ENCODE measurements at places on chromosomes 5 and 9.

- no peak for DNase-seq
These were observed 120.8 kb downstream of the DMRT2 start for GRCh38 chr9:1170918-1171317.

- DNase-seq: no peak
These were observed 68.5 kb downstream of the ALDH7A1 start for GRCh38 chr5:126526493-126526892.

- DNase-seq: no peak
These were observed 4.1 kb downstream of the GLRX start for GRCh38 chr5:95818181-95819147.

- no peak for DNase-seq
These were observed 220.2 kb downstream of the FANCC start for GRCh38 chr9:95097279-95097678.

DNA sequence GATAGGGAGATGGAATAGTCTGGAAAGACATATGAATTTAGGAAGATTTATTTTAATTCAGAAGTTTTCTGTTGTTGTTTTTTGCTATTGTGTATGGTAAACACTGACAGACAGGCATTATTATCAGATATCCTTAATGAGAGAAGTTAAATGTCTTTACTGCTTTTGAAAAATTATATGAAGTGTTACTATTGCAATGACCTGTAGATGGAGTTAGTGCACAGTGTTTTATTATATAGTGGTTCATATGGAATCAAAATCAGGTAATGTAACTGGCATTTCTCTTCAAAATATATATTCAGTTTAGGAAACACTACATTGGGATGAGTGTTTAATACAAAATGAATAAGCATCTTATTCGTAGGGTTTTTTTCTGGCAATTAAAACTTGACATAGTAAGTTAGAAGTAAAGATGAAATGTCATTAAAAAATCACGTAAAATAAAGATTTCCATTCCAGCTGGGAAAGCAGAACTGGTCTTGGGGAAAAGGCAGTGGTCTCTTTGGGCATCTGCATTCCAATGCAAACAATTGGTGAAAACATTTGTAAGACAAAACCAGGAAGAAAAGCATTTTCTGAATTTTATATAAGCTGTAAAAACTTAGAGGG lies 3.9 kb downstream of the GABRA1 start:
- no peak for DNase-seq

DNA sequence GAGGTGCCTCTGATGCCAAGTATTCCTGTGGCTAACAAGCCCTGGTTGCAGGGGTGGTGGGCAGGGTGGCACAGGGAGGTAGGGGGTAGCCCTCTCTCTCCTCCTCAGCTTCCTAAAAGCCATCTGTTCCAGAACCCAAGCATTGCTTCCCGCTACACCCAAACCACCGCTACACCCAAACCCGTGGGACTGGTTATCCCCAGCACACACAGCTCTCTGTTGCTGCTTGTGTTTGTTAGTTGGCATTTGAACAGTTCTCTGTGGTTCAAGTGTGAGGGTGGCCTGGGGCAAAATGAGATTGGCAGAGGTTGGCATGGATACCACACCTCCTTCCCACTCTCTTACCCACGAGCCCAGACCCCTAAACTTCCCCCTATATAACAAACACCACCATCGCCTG lies 40.4 kb downstream of the SPARC start:
- no peak for DNase-seq

DNA sequence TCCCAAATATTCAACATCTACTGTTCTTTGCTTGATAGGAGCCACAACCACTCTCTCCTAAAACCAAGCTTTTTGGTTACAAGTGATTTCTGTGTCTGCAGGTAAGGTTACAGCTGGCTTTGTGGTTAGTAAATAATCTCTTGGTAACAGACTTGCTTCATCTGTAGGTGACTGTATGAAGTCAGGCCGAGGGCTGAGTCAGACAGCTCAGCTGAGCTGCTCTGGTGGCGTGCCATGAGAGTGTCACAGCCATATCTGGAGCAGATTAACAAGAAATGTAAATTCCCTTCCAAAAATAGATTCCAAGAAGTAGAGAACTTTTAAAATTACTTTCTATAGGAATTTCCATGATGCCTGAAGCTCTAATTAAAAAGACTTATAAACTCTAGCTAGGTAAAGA lies 23.7 kb upstream of the TAS2R1 start:
- no peak for DNase-seq

- no peak for DNase-seq
These were observed 11.3 kb upstream of the SLC34A1 start for GRCh38 chr5:177372910-177373309.

DNA sequence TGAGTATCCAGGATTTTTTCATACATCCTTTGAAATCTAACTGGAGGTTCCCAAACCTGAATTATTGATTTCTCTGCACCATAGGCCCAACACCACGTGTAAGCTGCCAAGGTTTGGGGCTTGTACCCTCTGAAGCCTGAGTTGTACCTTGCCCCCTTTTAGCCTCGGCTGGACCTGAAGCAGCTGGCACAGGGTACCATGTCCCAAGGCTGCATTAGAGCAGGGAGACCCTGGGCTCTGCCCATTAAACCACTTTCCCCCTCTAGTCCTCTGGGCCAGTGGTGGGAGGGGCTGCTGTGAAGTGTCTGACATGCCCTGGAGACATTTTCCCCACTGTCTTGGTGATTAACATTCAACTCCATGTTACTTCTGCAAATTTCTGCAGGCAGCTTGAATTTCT lies 532.9 kb upstream of the NUDT12 start:
- DNase-seq: no peak

DNA sequence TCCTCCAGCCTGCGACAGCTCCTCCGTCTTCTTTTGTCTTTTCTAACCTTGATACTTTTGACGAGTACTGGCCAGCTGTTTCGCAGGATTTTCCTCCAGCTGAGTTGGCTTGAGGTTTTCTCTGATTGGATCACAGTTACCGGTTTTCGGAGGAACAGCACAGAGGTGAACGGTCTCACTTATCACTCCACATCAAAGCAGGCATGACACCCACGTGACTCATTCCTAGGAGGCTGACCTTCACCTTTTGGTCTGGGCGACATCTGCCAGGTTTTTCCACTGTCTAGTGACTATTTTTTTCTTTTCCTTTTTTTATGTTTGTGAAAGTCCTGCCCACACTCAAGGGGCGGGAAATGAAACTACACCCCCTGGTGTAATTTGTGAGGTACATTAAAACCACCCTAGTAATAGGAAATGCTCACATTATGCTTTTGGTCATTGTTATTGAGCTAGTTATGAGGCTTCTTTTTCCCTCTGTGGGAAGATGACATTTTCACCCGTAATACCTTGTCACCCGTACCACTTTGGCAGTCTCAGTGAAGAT lies 319.2 kb downstream of the GADD45G start:
- DNase-seq: no peak

GRCh38 chr9:87546704-87547103 lies 49.0 kb downstream of the DAPK1 start:
- no peak for DNase-seq

- no peak for DNase-seq
These were observed 41.0 kb downstream of the FGD3 start for GRCh38 chr9:92988215-92988768.

DNA sequence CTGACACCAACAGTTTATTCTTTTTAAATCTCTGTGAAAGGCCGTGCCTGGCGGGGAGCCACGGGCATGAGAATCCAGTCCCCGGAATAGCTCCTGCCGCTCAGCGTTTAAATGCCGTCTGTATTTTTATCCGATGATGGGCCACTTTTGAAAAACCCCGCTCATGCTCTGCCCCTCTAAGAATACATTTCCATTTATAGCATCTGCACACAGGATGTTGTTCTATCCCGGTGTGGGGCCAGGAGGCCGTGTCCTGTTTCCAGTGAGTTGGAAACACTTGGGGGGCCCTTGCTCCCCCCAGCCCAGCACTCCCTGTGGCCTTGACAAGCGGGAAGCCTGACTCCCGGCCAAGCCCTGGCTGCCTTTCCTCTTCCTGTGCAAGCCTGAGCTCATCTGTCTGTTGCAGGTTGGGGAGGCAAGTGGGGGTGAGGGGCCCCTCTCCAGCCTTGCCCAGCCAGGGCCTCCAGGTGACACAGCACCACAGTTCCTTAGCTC lies 39.0 kb downstream of the ERGIC1 start:
- no peak for DNase-seq
